ENCODE measurements at places on chromosomes 2 and 18.

DNA sequence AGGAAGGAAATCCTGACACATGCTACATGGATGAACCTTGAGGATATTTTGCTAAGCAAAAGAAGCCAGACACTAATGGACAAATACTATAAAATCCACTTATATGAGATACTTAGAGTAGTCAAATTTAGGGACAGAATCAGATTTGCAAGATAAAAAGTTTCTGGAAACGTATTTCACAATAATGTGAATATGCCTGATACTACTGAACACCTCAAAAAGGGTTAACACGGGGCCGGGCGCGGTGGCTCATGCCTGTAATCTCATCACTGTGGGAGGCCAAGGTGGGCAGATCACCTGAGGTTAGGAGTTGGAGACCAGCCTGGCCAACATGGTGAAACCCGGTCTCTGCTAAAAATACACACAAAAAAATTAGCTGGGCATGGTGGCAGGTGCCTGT lies 1.7 kb upstream of the RMC1 start:
- no peak for DNase-seq

DNA sequence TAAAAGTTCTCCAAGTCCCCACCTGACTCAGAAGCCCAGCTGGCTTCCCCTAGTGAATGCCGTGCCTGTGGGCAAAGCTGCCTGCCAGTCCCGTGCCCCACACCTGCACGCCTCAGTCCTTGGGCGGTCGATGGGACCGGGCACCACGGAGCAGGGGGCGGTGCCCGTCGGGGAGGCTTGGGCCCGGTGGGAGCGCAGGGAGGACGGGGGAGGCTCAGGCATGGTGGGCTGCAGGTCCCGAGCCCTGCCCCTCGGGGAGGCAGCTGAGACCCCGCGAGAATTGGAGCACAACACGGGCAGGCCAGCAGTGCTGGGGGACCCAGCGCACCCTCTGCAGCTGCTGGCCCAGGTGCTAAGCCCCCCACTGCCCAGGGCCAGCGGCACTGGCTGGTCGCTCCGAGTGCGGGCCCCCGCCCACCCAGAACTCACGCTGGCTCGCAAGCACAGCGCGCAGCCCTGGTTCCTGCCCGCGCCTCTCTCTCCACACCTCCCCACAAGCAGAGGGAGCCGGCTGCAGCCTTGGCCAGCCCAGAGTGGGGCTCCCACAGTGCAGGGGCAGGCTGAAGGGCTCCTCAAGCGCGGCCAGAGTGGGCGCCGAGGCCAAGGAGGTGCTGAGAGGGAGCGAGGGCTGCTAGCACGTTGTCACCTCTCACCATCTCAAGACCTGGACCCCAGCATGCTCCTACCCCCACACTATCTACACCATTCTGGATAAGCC lies 215.5 kb downstream of the TNS1 start:
- DNase-seq = no peak

DNA sequence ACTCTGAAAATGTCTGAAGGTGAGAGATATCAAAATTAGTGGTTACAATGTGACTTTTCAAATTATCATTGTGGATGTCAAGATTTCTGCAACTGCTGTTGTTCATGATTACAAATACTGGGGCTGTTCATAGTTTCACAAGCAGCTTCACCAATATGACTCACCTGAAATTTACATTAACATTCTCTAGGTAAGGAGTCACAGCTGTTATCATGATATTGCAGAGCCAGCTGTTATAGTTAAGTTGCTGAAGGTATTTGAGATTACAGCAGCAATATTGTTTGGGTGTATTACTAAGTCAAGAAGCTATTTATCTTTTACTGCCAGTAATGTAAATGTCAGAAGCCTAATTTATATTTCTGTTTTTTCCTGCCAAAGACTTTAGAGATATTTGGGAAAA lies 140.0 kb downstream of the MC4R start:
- no peak for DNase-seq

DNA sequence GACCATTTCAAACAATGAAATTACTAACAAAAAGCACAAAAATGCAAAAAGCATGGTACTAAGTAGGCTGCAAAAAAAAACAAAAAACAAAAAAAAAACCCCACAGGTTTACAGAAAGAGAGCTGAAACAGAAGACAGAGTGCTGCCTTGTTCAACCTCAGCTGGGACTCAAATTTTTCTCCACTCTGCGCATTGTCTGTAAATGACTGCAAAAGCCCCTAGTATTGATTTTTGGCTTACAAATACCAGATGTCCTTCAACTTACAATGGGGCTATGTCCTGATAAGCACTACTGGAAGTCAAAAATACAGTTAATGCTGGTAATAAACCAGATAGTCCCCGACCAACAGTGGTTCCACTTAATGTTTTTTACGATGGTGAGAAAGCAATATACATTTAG lies 42.2 kb downstream of the UBE2E3 start:
- no peak for DNase-seq

DNA sequence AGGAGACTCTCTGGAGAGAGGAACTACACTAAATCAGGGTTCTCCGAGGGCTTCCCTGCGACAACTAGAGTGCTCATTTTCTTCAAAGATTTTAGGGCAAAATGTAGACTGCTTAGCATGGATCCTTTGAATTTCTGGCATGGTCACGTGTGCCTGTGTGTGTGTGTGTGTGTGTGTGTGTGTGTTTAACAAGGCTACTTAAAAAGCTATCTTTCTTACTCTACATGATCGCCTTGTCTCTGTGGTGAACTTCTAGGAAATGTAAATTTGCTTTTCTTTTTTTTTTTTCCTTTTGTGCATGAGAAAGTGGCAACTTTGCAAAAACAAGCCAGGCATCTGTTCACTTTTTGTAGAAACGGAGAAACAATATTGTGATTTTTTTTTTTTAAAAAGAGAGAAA lies 43.9 kb downstream of the SOX11 start:
- no peak for DNase-seq

GRCh38 chr2:10210336-10210735 lies 87.8 kb downstream of the RRM2 start:
- no peak for DNase-seq

DNA sequence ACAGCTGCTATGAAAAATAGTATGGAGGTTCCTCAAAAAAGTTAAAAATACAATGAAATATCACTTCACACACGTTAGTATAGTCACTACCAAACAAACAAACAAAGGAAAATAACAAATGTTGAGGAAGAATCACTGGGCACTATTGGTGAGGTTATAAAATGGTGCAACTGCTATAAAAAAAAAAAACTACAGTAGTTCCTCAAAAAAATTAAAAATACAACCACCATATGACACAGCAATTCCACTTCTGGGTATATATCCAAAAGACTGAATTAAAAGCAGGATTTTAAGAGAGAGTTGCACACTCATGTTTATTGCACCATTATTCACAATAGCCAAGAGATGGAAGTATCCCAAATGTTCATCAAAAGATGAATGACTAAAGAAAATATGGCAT lies 80.9 kb upstream of the POU3F3 start:
- no peak for DNase-seq

GRCh38 chr2:54652540-54652939 lies 70.9 kb upstream of the EML6 start:
- no peak for DNase-seq

GRCh38 chr18:48393170-48393569 lies 16.0 kb downstream of the ZBTB7C start:
- DNase-seq = no peak

- no peak for DNase-seq
Measured at GRCh38 chr2:54497763-54498680, 41.9 kb downstream of the SPTBN1 start.

GRCh38 chr2:150672311-150672710 lies 184.8 kb upstream of the RND3 start:
- no peak for DNase-seq

- DNase-seq = no peak
Measured at GRCh38 chr2:114553027-114553426, 110.6 kb downstream of the DPP10 start.

DNA sequence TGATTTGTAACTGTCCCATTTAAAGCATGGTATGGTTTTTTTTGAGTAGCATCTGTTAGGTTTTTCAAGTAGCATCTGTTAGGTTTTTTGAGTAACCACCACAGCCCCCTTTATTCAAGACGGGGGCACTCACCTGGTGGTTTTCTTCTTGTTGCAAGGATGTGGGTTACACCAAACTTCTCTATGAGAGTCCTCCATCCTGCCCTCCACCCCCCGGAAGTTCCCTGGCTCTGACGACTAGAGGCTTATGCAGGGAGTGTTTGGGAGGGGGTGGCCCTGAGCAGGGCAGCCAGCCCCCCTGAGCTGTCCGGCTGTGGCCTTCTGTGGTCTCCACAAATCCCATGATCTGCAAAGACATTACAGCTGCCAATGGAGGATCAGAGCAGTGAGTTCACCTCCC lies 39.3 kb downstream of the MTCL1 start:
- no peak for DNase-seq

DNA sequence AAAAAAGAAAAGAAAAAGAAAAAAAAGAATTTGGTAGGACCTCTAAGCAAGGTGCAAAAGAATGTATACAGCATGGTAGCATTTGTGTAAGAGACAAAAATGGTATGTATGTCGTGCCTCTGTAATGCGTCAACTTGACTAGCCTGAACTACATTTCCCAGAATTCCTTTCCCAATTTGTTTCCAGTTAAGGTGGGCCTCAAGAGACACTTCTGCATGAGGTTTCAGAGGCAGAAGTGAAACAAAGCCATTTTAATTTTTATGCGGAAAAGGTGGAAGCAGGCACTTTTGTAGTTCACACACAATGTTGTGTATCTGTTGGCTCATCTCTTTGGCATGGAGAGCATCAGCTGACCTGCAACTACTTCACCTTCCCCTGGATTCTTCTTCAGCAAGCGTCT lies 56.5 kb upstream of the PAPOLG start:
- no peak for DNase-seq

DNA sequence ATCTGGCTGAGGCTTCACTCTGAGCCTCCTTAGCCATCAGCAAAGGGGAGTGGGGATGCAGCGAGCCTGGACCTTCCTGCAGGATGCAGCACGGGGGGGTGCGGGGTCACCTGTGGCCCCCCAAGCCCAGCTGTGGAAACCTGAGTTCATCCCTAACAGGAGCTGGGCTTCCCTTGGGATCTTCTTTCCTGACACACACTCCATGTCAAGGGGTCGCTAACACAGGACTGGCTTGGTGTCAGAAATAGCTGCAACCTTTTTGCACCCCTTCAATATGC lies 174.7 kb downstream of the RTP5 start:
- no peak for DNase-seq

GRCh38 chr2:216648105-216648504 lies 14.9 kb downstream of the IGFBP2 start:
- DNase-seq = no peak

- no peak for DNase-seq
Measured at GRCh38 chr2:208012449-208012848, 12.9 kb downstream of the PLEKHM3 start.

DNA sequence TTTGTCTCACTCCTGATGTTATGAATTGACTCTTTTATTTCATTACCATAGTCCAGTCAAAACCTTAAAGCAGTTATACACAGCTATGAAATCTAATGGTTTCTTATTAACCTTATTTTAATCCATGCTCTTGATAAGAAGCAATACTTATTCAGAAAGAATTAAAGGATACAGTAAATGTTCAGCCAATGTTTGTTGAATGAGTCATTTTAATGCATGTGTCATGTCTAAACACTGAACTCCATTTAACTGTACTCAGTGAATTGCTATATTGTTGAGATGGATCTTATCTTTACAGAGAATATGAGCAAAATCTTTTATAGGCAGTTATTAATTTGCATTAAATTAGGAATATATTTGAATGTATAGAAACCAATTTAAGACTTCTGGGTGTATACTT lies 135.1 kb upstream of the TFPI start:
- no peak for DNase-seq

- DNase-seq = no peak
Measured at GRCh38 chr2:164054651-164055050, 318.8 kb upstream of the FIGN start.

DNA sequence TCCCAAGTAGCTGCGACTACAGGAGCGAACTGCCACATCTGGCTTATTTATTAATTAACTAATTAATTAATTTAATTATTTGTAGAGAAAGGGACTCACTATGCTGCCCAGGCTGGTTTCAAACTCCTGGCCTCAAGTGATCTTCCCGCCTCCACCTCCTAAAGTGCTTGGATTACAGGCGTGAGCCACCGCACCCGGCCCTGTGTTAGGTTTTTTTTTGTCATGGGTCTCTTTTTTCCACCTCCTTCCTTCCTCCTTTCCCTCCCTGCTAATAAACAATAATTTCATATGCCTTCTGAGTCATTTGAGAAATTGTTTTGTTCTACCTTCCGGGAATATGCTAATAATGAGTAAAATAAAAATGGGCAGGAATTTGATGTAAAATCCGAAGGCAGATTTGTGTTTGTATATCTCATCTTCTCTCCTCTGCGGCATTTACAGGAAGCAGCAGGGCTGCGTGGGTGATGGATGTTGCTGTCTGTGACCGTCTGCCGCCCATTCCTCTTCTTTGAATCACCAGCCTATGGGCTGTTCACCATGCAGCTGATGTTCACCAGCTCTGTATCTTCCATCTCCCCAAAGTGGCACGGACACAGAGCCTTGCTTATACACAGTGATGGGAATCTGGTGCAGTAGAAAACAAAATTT lies 89.9 kb downstream of the ACSL3 start:
- no peak for DNase-seq

- DNase-seq = no peak
Measured at GRCh38 chr2:36356298-36356989, 866 bp downstream of the CRIM1 start.

DNA sequence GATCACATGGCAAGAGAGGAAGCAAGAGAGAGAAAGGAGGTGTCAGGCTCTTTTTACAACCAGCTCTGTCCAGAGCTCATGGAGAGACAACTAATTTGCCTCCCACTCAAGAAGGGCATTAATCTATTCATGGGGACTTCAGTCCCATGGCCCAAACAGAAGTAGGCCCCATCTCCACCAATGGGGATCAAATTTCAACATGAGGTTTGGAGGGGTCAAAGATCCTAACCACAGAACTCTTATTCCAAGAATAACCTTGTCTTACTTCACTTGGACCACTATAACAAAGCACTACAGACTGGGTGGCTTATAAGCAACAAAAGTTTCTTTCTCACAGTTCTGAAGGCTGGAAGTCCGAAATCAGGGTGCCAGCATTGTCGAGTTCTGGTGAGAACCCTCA lies 31.8 kb downstream of the GRB14 start:
- DNase-seq = no peak

DNA sequence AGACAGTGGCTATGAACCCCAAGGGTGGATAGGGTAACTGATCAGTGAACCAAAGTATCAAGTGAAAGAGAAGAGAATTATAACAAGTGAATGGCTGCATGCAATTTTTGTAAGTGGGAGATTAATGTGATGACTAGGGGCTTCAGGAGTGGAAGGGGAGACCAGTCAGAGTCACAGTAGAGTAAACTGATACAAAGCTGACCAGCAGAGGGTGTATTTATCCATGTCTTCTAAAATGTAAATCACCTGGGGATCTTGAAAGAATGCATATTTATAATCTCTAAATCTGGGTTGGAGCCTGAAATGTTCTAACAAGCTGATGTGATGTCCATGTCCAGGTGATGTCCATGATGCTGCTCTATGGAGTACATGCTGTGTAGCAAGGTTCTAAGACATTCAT lies 1351.3 kb upstream of the CHAC2 start:
- no peak for DNase-seq

GRCh38 chr18:40529478-40529877 lies 1425.6 kb upstream of the PIK3C3 start:
- DNase-seq = no peak

GRCh38 chr2:194205568-194206227 lies 1451.3 kb upstream of the SLC39A10 start:
- DNase-seq = no peak

Data from brain pericyte (primary cell).